ENCODE measurements at places on chromosomes 4 and X.

DNA sequence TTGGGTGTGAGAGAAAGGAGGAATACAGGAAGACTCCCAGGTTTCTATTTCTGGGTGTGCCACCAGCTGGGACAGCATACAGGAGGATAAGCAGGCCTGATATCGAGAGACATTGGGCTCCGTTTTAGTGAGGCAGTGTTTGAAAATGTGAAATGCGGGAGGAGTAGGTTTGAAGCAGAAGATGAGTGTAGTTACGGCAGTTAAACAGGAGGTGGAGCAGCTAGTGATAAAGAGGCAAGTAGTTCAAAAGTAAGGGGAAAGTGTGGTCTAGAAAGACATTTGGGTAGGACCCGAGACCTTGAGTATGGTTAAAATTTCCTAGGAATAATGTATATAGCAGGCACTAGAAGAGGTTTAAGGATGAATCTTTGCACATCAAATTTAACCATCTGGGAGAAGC, 42.4 kb downstream of the DCUN1D4 start:
- DNase-seq, result no peak

GRCh38 chrX:122572461-122572860, 611.6 kb upstream of the GRIA3 start:
- no peak for DNase-seq

GRCh38 chrX:154430479-154430878, 2.0 kb downstream of the ATP6AP1 start:
- no peak for DNase-seq

- no peak for DNase-seq
Measured at GRCh38 chrX:45771114-45771513, 570.4 kb upstream of the DIPK2B start.

GRCh38 chr4:42391981-42392380, 5.3 kb upstream of the SHISA3 start:
- no peak for DNase-seq

GRCh38 chrX:155819525-155819924, 61.6 kb upstream of the VAMP7 start:
- DNase-seq, result no peak

- no peak for DNase-seq
Measured at GRCh38 chr4:24529555-24529954, 54.8 kb downstream of the DHX15 start.

GRCh38 chrX:112819813-112820212, 20.8 kb downstream of the AMOT start:
- DNase-seq, result no peak

DNA sequence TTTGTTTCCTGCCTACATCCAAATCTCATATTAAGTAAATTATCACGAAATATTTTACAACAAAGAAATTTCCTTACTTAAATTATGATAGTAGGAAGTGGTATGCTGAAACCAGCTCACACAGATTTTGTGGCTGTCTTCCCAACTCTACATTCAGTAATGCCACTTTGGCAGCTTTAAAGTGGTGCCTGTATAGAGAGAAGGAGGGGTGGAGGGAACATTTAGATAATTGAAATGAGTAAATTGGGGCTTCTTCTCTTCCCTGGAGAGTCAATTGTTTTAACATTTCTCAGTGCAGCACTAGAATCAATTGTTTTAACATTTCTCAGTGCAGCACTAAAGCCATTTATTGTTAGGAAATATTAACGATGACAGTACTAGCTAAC, 1323.1 kb downstream of the PCDH7 start:
- no peak for DNase-seq

GRCh38 chr4:87304745-87305432, 17.8 kb downstream of the HSD17B13 start:
- DNase-seq, result no peak

DNA sequence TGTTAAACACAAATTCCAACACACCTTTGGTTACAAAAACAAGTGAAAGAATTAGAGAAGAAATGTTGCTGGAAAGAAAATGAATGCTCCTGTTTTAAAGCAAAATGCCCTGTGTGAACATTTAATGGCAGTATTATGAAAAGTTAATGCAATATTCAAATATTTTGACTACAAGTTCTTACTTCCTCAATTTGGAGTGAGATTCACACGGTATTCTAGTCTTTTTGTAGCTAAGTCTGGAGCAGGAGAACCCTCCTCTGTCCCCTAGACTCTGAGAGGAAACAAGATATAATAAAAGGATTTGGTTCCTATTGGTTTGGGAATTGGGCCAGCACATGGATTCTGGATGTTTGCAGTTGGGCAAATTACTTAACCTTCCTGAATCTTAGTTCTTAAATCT, 12.7 kb downstream of the MAD2L1 start:
- DNase-seq, result no peak

DNA sequence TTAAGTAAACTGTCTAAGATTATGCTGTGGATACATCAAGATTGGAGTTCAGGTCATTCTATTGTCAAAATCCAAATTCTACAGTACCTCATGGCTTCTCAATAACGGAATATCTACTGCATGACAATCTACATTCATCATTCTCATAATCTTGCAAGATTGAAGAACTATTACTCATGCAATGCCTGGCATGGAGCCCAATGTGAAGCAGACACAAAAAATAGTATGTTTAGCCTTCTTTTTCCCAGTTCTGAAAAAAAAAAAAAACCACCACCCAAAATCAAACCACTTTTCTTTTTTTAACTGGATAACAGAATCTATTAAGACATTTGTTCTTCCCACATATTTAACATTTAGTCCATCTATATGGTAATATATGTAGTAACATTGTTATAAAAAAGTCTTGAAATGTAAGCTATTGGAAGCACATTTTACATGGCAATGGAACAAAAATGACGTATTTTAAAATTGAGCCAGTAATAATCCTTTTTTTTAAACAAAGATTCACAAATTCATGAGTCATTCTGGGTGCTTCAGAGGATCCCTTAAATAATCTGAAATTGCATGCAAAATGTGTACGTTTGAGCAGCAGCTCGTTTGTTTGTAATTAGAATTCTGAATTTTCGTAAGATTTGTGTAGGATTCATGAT, 232.2 kb upstream of the FMR1 start:
- no peak for DNase-seq

GRCh38 chr4:66071911-66072310, 401.6 kb upstream of the EPHA5 start:
- no peak for DNase-seq

GRCh38 chr4:153156721-153157120, 47.5 kb upstream of the TRIM2 start:
- no peak for DNase-seq

DNA sequence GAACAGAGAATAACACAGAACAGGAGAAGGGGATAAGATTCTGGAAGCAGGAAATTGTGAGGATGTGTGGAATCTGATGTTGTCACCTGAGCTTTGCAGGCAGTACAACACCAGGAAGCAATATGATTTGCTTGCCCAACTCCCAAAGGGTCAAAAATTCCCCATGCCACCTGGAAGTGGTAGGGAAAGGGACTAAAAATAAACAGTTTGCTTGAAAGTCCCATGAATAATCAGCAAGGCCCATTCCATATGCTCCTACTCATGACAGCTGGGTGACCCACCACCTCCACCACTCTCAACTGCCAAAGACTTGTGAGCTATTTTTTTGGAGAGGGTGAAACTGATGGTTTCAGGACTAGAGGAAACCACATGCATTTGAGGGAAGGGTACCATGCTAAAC, 168.4 kb downstream of the KCNIP4 start:
- DNase-seq, result no peak

DNA sequence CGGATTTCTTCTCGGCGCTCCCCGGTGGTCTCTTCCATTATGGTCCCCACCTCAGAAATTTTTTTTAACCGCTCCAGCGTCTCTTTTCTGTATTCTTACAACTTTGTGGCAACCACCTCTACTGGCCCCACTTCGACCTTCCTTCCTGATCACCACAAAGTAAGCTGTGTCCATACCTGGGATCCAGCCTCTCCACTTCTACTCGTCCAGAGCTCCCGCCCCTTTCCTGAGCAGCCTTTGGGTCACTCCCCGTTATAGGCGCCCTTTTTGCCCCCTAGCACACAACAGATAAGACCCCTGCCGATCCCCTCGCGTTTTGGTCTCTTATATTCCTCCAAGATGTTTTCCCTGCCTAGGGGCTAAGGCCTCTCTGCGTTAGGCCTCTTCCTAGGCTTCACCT, 557 bp downstream of the PIGG start:
- no peak for DNase-seq

GRCh38 chr4:184318852-184319251, 101.2 kb upstream of the ENPP6 start:
- no peak for DNase-seq

GRCh38 chr4:147863808-147864472, 132.1 kb downstream of the ARHGAP10 start:
- DNase-seq, result no peak

DNA sequence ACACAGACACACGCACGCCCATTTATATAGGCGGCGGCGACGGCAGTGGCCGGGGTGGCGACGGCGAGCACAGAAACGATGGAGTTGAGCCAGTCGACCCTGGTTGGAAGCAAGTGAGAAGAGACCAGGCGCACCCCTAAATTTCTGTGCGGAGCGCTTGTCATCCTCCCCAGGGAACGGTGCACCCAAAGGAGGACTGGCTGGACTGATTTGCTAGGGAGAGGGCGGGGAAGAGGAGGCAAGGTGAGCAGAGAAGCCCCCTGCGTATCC, 302 bp downstream of the NHS start:
- DNase-seq, result no peak

- no peak for DNase-seq
Measured at GRCh38 chr4:55592014-55592413, at the start of gene PDCL2. Gene PDCL2 (minus strand): TSS chr4:55592245. CDS start chr4:55592109, 136 bp downstream.

GRCh38 chr4:2768124-2768523, 12.0 kb upstream of the TNIP2 start:
- no peak for DNase-seq

GRCh38 chr4:101593666-101594065, 196.9 kb upstream of the BANK1 start:
- DNase-seq, result no peak

GRCh38 chr4:87919941-87920340, 55.6 kb upstream of the SPP1 start:
- no peak for DNase-seq

DNA sequence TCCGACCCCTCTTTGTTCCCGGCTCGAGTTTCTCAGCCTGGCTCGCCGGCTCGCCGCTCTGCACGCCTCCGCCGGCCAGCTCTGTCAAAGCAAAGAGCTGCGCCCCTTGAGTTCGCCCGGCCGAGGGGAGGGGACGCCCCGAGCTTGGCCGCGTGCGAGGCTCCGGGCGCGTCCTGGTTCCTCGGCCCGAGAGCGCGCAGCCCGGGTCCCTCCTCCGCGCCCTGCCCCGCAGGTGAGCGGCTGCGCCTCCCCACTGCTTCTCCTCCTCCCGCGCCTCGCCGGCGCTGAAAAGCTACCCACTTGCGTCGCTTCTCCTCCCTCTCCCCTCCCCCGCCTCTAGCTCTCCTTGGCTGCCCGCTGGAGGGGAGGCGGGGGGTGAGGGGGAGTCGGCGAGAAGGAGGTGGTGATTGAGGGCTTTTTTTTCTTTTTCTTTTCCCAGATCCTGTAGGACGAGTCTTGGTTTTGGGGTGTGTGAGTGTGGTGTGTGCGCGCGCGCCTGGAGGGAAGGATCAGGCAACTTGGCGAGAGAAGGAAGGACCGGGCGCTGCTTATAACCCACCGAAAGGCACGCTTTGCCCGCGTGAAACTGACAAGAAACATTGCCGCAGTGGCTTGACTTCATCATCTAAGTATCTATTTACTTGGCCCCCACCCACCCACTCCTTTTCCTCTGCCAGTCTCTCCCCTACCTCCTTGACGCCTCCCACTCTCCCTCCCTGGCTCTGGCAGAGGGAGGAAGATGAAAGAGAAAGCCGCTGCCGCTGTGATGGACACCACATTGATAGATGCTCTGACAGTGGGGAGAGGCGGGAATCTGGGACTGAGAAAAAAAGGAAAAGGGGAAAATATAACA, at the start of gene LEF1:
Gene LEF1, minus strand, starts transcription at position 262 of the 853 bp plus-strand sequence. CDS start 1,165 bp downstream, outside the sequence.
- peak; percentile 65 for DNase-seq

- no peak for DNase-seq
Measured at GRCh38 chrX:115901241-115901640, 269.3 kb upstream of the AGTR2 start.

DNA sequence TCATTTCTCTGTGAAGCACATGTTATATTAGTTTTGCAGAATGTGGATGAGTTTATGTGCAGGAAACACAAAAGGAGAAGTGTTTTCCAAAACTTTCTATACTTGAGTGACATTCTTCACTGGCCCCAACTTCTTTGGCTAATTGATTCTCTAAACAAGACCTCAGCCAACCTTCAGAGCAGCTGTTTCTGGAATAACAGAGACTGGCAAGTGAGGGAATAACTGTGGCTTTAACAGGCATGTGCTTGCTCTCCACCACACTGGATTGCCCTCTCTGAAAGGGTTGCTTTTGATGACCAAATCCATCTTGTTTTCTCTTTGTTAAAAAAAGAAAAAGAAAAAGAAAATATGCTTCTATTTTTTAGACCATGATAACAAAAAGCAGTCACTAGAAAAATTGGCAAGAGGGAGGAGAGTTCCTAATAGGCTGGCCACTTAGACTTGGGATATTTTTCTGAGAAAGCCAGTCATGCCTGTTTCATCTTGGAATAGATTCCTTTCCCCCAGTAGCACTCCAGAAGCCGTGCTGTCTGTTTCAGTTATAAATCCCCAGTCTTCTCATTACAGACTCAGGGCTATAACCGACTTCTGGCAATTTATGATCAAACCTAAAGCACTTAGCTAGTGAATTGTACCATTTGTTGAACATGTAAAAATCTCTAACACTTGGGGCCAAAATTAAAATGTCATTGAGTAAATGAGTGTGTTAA, 295.0 kb upstream of the NR3C2 start:
- DNase-seq, result no peak

Data from stimulated activated naive CD4-positive, alpha-beta T cell treated with Interleukin-2 at 50 U/mL for 16 hours (primary cell).